ENCODE measurements at places on chromosomes 2 and 18.

DNA sequence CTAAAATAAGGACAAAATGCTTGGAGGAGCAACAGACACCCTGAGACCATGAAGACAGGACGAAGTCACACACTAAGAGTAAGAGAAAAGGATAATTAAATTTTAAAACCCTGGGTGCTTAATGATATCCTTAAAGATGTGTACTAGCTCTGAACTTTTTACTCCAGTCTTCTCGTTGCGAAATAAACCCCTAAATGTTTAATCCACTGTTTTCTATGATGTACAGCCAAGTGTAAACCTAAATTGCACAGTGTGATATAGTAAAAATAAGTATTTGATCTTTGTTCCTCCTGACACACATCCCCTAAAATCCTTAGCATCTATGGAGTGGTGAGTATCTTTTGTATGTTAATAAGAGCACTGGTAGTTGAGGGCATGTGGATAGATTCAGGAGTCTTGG is 157.5 kb upstream of the PKDCC start:
- no peak for DNase-seq

DNA sequence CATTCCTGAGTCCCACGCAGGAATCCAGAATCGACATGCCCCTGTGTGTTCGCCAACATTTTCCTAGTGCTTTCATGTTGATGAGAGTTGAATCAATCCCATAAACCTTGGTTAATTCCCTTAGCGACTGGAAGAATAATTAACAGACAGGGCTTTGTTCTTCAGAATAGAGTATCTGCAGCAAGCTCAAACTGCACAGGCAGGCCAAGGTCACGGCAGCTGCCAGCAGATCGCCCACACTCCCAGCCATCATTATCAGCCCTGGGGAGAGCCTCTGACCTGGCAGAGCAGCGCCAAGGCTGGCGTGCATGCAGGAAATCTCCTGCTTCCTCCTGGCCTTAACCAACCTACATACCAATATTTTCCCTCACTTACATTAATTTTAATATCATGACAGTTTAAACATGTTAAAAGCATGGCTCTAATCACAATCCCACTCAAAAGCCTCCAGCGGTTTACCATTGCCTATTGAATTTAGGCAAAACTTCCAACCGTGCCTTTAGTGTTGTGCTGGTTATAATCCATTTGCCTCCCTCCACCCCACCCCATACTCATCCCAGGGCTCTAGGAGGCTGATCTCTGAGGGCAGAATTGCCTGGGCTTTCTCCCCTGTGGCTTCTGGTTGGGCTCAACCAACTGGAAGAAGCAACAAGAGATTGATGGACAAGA is 46.8 kb upstream of the NCK2 start:
- no peak for DNase-seq

DNA sequence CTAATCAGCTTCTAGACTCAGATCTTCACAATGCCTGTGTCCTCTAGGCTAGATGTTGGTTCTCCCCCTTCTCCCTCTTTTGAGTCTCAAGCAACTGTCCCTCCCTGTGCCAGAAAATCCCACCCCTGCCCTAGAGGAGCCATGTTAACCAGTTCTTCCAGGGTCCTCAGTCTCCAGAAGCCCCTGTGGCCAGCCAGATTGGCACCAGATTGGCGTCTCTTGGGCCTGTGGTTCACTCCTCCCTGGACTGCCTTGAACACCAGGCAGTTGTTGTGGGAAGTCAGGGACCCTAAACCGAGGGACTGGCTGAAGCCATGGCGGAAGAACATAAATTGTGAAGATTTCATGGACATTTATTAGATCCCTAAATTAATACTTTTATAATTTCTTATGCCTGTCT is 36.6 kb downstream of the CYP26B1 start:
- DNase-seq = no peak

DNA sequence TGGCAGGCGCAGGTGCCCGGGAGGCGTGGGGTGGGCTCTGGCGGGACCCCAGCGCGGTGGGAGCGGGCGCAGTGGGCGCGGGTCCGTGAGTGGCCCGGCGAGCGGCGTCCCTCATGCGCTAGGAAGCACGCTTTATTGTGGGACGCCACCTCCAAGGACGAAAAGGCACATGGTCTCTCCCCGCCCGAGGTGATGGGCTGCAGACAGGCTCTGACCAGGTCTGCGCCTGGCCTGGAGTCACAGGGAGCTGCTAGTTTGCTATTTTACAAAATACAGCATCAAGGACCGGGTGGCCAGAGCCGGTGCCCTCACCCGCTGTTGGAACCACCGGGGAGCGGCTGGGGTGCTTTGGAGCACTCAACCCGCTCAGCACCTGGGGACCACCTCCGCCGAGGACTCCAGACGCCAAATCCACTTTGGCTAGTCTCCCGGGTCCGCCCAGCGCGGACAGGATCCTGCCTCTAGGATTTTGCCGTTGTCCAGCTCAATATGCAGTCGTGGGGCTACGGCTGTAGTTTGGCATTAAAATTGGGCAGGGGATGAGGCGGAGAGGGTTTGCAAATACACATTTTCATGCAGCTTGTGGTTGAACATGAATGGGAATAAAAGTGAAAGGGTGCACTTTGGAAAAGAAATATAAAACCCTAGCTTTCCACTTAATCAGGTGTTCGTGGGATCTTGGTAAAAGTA is 65.4 kb downstream of the LRRFIP1 start:
- peak; percentile 46 for DNase-seq

DNA sequence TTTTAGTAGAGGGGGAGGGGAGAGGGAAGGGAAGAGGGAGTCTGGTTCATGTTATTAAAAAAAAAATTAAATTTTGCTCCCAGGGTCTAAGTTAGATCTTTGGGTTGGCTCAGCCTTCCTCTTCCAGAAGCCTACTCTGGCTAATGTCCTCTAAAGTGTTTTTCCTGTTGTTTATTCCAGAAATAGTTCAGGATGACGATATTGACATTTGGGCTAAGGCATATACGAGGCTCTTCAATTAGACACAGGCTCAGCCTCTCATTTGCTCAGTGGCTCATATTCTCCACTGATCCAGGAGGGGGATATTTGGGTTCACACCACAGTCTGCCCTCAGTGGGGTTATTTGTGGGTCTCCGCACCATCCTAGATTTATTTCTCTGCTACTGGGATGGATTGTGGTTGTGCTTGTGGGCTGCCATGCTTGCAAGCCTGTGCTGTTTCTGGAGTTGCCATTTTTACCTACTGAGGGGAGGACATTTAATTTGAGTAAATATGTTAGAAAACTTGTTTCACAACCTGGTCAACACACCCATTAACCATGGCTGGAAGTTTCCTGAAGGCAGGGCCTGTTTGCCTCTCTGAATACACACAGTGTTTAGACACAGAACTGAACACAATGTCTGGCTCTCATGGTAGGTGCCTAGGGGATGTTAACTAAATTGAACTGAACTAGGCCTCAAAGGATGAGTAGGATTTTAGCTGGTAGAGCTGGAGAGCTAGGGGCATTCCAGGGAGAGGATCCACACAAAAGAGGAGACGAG is 257.5 kb upstream of the EPAS1 start:
- DNase-seq = no peak

DNA sequence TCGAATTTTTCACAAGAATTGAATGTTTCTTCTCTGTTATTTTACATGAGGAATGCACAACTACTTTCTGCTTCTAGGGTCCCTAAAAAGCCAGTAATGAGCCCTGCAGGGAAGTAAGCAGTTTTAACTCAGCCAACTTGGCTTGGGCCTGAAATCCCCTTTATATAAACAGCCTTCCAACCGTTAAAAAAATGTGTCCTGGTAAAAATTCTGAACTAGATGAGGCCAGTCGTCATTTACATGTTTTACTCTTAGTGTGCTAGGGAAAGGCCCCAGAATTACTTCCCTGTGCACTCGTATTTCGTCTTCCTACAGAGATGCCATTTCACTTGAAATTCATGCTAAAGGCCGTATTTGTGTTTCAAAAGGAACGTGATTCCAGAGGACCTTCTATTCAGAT is 42.4 kb upstream of the RPE start:
- no peak for DNase-seq

GRCh38 chr2:230797515-230798495 is 66.9 kb upstream of the ITM2C start:
- DNase-seq = no peak

DNA sequence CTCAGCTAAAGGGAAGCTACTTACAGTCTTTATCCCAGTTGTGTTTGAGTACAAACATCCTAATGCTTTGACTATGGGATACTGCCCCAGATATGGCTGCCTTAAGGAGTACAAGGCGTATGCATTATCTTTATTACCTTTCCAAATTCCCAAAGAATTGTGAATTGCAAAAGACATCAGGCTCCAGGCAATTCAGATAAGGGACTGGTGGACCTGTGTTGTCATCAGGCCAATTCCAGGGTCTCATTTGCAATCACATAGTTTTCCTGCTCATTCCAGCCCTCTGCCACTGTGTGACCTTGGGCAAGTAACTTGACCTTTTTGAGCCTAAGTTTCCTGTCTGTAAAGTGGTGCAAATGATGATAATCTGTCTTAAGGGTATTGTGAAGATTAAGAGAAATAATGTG is 137.5 kb downstream of the FMNL2 start:
- no peak for DNase-seq

DNA sequence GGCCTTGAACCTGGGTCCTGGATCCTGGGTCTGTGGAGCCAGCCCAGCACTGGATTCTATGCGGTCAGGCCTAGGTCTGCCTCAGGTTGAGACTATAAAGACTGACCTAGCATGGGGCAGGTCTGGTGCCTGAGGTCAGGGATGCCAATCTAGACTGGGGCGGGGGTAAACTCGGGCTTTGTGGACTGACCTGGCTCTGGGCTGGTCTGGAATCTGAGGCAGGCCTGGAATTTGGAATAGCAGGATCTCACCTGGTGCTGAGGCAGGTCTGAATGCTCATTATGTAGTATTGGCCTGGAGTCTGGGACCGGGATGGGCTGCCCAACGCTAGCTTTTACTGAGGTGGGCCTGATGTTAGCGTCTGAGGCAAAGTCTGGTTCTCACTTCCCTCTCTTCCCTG is 256.0 kb downstream of the KIAA1328 start:
- DNase-seq = no peak

- no peak for DNase-seq
Observed at GRCh38 chr18:58392324-58393000, 236.4 kb downstream of the ALPK2 start.

- DNase-seq = no peak
Observed at GRCh38 chr2:241978670-241979069, 109.1 kb downstream of the RTP5 start.

DNA sequence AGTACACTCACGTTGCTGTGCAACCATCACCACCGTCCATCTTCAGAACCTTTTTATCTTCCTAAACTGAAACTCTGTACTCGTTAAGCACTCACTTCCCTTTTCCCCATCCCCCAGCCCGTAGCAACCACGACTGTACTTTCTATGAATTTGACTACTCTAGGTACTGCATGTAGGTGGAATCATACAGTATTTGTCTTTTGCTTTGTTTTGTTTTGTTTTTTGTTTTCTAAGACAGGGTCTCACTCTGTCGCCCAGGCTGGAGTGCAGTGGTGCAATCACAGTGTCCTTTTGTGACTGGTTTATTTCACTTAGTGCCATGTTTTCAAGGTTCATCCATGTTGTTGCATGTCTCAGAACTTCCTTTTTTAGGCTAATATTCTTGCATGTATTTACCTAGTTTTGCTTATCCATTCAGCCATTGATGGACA is 7.0 kb upstream of the TYMS start:
- no peak for DNase-seq

DNA sequence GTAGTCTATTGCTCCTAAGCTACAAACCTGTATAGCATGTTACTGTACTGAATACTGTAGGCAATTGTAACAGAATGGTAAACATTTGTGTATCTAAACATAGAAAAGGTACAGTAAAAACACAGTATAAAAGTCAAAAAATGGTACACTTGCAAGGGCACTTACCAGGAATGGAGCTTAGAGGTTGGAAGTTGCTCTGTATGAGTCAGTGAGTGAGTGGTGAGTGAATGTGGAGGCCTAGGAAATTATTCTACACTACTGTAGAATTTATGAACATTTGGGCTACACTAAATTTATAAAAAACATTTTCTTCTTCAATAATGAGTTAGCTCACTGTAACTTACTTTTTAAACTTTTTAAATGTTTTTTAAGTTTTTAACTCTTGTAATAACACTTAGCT is 19.0 kb downstream of the NABP1 start:
- DNase-seq = no peak

DNA sequence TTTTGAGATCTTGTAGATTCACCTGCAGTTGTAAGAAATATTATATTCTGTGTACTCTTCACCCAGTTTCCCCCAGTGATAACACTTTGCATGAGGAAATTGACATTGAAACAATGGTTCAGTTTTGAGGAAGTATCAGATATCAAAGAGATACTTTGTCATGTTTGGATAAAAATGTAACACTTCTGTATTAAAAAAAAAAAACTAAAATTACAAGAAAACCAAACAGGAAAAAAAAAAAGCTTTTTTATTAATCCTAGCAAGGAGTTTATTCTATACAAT is 204.0 kb downstream of the ARL4C start:
- DNase-seq = no peak

DNA sequence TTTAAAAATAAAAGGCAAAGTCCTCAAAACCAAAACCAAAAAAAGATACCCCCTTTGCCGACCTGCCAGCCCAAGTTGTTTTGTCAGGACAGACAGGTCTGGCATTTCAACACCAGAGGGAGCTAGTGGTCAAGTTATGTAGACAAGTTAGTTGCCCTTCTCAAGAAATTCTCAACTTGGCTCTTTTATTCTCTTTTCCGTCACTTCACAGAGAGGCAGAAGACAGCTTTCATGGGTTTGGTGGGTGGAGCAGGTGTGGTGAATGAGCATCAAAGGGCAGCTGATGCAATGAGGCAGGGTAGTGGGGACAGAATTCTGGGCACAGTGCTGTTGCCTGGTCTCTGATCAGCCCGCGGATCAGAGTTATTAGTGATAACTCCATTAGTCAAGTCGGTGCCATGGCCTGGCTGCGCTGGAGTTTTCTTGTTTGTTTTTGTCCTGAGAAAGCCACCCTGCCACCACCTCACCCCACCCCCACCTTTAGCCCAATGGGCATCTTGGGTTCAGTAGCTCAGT is 303.7 kb upstream of the EPAS1 start:
- DNase-seq = peak; percentile 56

GRCh38 chr2:56380861-56381260 is 197.1 kb downstream of the CCDC85A start:
- DNase-seq = no peak

- DNase-seq = no peak
Observed at GRCh38 chr18:8279781-8280330, 329.4 kb upstream of the RAB12 start.

DNA sequence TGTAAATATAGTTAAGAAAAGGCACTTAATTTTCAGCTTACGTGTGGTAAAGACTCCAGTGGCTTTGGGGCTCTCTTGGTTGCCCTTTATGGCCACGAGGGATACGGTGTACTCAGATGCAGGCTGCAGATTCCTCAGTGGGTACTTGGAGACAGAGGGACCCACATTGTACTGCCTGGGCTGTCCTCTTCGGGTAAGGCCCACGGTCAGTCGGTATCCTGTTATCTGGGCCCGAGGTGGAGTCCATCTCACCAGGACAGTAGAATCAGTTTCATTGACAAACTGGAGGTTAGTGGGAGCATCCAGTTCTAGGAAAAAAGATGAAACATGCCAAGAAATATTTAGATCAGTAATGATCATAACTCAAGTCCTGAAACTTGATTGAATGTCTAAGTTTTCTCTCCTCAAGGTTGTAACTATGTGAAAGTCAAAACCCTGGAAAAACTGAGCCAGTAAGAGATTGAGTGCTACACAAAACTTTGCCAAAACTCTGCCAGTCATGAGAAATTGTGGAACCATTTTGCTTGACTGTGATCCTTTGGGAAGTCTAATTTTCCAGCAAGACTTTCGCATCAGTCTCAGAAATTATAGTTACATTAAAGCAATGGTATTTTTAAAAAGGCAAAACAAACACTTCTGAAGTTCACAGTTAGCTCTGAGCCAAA is 31.4 kb downstream of the FN1 start:
- DNase-seq = no peak

All from stimulated activated CD4-positive, alpha-beta T cell treated with anti-CD3 and anti-CD28 coated beads, Interleukin-2, amount 100 ng/mL, for 24 hours (primary cell).